Mucosa of gallbladder (tissue), 1 donor: ENCODE measurements at places on chromosomes 13 and 19.
A peak's percentile ranks its signal among the peaks of the same experiment; 100 is the strongest.

GRCh38 chr13:27666951-27667350 is 45.3 kb downstream of the POLR1D start:
- no peak for DNase-seq

DNA sequence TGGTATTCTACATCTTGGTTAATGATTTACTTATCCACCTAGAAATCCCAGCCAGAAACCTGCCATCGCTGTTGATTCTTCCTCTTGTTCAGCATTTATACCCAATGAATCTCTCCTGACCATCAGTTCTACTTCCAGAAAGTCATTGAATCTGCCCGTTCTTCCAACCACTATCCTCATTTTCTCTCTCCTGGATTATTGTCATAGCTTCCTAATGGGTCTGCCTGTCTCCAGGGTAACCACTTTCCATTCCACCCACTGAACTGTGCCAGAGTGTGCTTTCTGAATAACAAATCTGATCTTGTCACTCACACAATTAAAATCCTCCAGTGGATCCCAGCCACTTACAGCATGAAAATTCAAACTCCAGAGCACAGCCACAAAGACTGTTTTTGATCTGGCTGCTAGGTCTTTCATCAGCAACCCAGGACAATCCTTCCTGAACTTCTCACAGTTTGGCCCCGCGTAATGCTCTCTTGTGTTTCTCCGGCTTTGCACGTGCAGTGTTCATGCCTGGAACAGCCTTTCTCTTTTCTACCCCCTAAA is 330.6 kb downstream of the SPRY2 start:
- no peak for DNase-seq

- DNase-seq: no peak
These were observed 26.7 kb upstream of the C19orf12 start for GRCh38 chr19:29741776-29742175.

DNA sequence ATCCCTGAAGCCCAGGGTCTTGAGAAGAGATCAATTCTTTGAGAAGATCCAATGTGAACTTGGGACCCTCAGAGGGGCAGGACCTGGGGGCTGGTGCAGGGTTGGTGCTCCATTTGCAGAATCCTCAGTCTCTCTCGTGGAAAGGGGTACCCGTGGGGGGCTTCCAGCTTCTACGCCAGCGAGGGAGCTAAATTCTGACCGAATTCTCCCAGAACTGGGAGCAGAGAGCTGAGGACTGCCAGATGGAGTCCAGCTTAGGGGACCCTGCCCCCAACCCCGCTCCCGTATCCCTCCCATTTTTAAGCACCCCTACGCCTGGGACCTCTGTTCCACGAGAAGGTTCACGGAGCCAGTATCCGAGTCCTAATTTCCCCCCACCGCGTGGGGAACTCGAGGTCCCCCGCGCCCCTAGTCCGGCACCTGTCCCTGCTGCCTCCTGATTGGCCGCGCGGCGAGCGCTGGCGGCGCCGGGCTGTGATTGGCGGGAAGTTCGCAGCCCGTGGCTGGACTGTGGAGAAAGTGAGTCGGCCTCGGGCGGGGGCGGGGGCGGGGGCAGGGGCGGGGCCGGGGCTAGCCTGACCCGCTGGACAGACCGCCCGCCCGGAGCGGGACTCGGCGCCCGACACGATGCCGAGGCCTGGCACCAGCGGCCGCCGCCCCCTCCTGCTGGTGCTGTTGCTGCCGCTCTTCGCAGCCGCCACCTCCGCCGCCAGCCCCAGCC is 4.4 kb upstream of the LTBP4 start:
- DNase-seq: no peak

DNA sequence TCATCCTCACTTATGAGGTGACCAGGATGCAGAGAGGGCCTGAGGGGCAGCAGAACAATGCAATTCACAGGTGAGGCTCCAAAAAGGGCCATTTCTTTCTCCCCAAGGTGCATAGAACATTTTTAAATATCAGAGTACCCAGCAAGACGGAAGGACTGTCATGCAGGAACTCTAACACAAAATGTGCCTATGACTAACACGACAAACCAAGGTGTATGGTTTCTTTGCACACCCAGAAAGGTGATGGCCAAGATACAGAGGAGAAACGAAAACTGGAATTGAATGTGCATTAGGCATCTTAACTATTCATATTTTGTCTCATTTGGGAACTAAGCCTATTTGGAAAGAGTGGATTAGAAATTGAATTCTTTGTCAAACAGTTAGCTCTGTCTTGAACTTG is 29.9 kb downstream of the SHISA2 start:
- no peak for DNase-seq

DNA sequence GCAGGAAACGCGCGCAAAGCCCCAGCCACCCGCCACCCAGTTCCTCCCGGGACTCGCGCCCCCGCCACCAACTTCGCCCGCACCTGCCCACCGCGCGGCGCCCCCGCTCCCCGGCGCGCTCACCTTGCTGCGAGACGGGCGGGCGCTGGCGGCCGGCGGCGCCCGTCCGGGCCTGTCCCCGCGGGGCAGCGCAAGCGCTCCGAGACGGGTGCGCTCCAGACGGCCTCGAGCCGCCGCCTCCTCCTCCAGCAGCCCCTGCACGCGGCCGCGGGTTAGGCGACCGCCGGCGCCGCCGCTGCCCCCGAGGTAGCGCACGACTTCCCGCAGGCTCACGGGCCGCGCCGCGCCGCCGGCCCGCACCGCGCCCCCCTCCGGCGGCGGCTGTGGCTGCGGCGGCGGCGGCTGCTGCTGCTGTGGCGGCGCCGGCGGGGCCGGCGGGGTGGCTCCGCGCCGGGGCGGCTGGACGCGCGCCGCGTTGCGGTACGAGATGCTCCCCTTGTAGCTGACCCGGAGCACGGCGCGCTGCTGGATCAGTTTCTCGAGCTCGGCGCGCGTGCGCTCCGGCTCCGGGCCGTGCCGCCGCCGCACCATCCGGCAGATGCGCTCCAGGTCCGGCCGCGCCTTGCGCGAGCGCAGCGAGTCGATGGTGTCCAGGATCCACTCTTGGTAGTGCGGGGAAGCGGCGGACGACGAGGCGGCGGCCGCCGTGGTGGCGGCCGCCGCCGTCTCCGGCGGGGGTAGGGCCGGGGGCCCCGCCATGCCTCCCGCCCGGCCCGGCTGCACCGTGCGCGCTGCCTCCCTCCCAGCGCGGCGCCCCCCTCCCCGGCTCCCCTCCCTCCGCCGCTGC is 666 bp downstream of the SAMD1 start:
- peak; percentile 42 for DNase-seq

DNA sequence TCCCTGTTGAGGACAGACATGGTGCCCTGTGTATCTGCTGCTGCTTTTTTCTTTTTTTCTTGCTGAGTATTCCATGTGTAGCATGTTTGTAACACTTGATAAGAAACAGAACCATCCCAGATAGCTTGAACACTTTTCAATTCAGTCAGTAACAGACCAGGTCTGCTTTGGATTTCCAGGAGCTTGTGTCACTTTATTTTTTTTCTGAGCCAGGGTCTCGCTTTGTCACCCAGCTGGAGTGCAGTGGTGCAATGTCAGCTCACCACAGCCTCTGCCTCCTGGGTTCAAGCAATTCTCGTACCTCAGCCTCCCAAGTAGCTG is 43.7 kb downstream of the BBC3 start:
- no peak for DNase-seq

DNA sequence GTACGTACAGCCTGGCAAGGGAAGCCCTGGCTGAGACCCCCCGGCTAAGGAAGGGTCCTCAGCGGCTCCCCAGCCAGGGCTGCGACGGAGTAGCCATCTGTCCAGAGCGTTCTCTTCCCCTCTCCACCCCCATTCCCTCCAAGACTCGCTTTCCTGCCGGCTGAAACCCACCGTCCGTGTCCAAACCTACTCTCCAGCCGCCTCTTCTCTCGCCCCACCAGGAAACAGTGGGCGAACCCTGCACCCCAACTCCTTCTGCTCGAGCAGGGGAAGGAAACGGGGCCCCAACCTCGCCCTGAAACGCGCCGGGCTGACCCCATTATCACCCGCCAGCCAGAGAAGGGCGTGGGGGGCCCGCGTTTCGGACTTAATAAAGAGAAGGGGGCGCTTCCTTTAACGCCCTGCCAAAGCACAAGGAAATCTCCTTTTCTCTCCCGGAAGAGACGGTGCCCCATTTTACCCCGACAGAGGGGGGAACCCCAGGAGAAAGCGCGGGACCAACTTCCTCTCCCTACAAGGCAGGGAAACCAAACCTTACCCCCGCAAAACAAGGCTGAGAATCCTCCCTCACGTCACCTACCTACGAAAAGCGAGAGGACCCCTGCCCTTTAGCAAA is 2.5 kb downstream of the ZC3H4 start:
- no peak for DNase-seq

DNA sequence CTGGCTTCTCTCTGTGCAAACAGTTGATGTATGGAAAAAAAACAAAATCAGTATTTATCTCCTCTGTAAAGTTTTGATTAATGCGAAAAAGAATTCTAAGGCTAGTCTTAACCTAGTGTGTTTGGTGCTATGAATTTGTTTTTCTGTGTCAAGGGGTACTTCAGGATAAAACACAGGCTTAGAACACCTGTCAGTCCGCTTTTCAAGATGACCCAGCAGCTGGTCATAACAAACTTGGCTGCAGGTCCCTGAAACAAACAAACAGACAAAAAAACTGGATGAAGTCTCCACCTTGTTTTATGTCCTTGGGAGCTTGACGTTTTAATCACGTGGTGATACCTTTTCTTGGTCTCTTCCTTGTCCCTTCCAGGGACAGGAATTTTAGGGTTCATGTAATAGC is 689.3 kb downstream of the UQCRFS1 start:
- no peak for DNase-seq

GRCh38 chr13:114041493-114041892 is 67.6 kb upstream of the C13orf46 start:
- no peak for DNase-seq

DNA sequence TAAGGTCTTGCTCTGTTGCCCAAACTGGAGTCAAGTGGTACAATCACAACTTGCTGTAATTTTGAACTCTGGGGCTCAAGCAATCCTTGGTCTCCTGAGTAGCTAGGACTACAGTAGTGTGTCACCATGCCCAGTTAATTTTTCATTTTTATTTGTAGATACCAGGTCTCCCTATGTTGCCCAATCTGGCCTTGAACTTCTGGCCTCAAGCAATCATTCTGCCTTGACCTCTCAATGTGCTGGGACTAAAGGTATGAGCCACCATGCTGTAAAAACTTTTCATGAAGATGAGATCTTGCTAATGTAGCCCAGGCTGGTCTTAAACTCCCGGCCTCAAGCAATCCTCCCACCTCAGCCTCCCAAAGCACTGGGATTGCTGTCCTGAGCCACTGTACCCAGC is 15.1 kb upstream of the NAA16 start:
- DNase-seq: no peak

DNA sequence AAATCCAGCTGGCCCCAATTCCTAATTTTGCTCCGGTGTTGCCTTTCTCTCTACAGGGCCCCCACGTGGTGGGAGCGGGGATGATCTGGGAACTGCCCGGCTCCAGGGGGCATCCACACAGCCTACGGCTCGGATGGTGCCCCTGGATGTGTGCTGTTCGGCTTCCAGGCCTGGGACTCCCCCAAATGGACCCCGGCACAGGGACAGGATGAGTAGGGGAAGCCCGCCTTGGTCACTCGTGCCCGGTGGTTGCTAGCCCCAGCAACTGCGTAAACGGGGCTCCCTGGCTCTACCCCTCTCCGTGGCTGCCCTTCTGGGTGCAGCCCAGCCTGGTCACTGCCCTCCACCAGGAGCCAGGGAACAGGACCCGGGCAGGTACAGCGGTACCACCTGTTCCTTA is 111.5 kb downstream of the TEX26 start:
- DNase-seq: no peak

- no peak for DNase-seq
These were observed 24.1 kb upstream of the WDR18 start for GRCh38 chr19:960020-960419.

DNA sequence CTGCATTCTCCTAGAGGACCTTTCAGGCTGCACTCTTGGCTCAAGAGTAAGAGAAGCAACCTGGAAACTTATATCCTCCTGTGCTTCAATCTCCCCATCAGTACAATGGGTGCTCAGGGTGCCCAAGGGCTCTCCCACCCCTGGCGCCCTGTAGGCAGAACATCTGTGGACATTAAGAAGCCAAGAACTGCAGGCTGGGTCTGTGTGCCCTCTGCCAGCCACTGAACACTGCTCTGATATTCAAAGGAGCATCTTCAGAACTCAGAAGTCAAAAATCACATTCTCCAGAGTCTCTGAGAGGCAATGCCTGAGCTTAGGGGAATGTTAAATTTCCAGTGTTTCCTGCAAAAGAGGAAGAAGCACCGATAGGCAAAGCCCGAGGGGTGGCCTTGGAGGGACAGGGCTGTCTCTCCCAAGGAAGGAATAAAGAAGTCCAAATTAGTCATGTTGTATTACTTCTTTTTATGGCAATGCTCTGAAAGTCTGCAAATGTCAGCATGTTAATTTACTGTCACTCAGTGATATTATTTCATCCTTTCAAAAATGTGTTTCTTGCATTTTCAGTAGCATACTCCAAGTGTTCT is 88.1 kb downstream of the TSHZ3 start:
- no peak for DNase-seq

DNA sequence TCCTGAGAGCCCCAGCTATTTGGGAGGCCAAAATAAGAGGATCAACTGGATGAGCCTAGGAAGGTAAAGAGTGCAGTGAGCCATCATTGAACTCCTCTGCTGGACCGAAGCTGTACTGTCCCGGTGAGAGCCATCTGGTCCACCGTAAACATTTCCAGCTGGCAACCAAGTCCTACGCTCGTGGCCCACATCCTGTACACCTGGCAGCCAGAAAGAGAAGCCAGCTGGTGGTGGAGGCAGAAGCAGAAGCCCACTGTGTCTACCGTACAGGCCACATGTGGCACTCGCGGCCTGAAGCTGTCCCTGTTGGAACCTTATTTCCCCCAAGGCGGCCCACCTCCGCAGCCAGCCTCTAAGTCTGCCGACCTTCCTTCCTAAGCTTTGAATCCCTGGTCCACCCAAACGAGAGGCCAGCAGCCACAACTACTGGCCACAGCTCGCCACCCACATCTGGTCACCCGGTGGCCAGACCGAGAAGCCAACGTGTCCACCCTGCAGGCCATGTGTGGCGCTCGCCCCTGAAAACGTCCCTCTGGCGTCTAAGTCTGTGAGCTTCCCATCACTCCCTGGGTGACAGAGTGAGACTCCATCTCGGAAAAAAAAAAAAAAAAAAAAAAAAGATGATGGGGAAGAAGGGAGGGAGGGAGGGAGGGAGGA is 14.2 kb upstream of the ZNF91 start:
- no peak for DNase-seq

DNA sequence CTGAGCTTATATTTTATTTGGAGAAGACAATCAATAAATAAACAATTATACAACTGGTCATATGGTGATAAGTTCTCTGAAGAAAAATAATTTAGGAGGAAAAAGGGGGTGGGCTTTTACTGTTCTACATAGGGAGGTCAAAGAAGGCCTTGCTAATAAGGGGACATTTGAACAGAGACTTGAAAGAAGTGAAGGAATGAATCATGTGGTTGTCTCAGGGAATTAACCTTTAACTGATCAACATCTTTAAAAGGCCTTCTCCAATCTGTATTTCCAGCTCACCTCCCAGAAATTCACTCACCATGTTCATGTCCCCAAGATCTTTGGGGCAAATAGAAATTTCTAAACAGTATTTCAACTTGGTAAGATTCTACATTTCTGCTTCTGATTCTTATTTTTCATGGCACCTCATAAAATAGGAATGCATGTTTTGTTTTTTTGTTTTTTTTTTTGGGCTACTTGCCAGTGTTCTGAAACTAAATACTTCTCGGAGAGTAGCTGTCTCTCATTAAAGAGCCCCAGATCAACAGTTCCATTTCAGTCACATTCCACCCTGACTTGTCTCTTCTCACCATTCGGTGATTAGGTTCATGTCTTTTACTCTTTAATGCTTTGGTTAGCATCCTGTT is 19.2 kb upstream of the LPAR6 start:
- no peak for DNase-seq
